Activated T-cell treated with anti-CD3 and anti-CD28 coated beads for 4 hours (primary cell): ENCODE measurements at places on chromosomes 13 and 19.
A peak's percentile ranks its signal among the peaks of the same experiment; 100 is the strongest.

DNA sequence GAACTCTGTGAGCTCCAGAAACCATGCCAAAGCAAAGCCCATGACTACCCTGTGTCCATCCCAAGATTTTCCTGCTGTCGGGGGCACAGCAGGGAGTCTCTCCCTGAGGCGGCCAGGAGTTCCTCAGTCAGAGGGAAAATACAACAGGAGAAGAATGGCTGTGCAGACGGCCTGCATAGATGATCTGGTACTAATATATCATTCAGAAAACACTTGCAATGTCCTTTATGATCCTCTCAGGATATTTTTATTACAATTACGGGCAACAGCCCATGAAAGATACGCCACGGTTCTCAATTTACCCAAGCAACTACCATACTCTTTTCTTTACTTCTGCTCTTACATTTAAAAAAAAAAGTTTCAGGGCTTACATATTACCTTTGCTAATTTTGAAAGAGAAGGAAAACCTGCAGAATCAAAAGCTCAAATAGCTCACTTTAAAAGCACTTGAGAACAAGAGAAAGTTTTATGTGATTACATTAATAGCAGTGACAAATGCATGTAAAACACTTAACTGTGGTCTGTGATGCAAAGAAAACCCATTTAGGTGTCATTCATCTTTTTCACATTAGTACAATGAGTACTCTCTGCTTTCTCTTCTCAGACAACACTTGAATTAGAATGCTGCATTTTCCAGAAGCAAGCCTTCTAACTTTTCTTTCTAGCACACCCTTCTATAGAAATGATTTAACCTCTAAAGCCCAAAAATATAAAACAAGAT, 460.8 kb downstream of the KLF5 start:
- no peak for DNase-seq

GRCh38 chr13:109448629-109449028, 337.8 kb downstream of the IRS2 start:
- no peak for DNase-seq

DNA sequence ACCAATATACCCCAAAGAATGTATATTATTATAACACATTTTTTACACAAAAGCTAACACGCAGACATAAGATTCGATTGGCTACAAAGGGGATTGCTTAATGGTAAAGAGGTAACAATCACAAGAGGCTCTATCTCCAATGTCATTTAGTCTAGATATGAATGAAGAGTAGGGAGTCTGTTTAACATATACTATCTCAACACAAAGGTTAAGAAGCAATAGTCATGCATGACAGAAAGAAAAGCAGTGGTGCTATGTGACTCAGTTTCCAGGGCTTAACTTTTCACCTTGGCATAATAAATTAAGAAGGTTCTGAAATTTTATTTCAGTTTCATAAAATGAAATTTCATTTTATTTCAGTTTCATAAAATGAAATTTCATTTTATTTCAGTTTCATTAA, 33.3 kb downstream of the UFM1 start:
- DNase-seq, result no peak

DNA sequence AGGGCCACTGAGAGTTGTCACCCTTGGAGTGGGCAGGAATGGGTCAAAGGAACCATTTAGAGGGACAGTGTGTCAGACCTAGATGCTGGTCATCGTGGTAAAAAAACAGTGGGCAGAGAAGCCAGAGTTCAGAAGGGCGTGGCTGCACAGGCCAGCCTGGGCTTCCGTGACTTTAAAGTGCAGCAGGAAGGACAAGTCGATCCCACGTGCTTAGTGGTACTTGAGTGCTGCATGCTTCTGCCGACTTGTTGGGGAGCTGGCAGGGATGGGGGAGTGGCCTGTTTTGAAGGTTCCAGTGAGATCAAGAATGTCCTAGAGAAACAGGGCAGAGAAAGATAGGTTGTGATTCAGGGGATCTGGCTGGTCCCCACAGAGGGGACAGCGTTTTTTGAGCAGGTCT, 17.0 kb downstream of the LYL1 start:
- DNase-seq, result no peak

DNA sequence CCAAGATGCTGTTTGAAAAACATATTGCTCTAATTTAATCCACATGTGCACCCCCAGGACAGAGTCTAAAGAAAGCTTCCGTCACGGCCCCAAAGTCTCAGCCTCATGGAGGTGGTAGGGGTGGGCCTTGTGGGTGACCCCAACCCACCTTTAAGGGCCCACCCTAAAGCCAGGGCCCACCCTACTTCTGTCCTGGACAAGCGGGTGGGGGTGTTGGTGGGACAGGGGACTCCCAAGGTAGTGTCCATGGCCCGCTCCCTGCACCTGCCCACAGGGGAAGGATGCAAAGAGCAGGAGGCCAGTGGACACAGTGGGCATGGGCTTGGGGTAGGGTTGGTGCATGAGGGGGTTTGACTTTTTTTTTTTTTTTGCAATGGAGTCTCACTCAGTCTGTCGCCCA, 66.8 kb downstream of the KCTD15 start:
- no peak for DNase-seq

- DNase-seq, result no peak
Measured at GRCh38 chr13:51192348-51192747, 29.9 kb upstream of the FAM124A start.

GRCh38 chr19:40200341-40201099, 9.3 kb downstream of the MAP3K10 start:
- no peak for DNase-seq

- DNase-seq, result no peak
Measured at GRCh38 chr13:90896002-90896401, 451.5 kb upstream of the MIR17HG start.

GRCh38 chr19:765179-765738, 14.3 kb downstream of the MISP start:
- no peak for DNase-seq

- peak; percentile 68 for DNase-seq
Measured at GRCh38 chr19:12194827-12195731, 32.2 kb downstream of the ZNF136 start.

- DNase-seq, result no peak
Measured at GRCh38 chr13:33571618-33572017, 246.3 kb upstream of the RFC3 start.

DNA sequence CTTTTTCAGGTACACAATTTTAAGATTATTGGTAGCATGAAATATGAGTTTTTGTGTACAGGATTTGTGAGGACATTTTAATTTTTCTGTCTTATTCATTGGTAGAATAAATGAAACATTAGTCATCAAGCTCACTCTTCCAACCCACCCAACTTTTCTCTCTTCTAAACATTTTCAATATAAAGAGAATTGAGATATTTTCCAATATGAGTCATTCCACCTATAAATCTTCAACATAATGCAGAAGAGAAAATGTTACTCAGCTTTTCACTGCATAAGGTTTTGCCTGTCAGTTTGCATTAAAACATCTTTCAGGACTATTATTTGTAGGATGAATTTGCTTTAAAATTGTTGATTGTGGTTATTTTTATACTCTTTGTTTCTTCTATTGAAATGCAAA, 330.7 kb downstream of the PCDH20 start:
- no peak for DNase-seq

GRCh38 chr19:46559203-46559602, 41.9 kb upstream of the CALM3 start:
- no peak for DNase-seq

- no peak for DNase-seq
Measured at GRCh38 chr19:39846678-39847486, 703 bp upstream of the FBL start.

- DNase-seq, result no peak
Measured at GRCh38 chr13:32228330-32229041, 86.7 kb downstream of the ZAR1L start.

DNA sequence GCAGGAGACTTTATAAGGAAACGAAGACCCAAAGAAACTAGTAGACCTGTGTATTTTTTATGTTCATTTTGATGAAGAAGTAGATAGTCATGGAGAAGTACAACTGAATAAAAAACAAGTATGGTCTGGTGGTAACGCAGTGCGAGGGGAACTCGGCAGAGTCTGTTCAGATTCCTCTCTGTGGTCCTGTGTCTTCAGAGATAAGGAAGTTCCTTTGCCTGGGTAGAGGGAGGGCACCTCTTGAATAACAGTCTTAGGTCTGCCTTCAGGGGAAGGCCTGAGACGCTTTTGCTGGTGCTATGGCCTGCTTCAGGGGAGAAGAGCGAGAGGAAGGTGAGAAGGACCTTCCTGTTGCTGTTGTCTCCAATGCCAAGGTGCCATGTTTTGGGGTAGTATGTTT, 25.9 kb upstream of the SLC46A3 start:
- DNase-seq, result no peak

- no peak for DNase-seq
Measured at GRCh38 chr19:49946415-49946814, 14.6 kb downstream of the SIGLEC11 start.

- DNase-seq, result no peak
Measured at GRCh38 chr19:49554701-49555181, 25.6 kb downstream of the NOSIP start.

DNA sequence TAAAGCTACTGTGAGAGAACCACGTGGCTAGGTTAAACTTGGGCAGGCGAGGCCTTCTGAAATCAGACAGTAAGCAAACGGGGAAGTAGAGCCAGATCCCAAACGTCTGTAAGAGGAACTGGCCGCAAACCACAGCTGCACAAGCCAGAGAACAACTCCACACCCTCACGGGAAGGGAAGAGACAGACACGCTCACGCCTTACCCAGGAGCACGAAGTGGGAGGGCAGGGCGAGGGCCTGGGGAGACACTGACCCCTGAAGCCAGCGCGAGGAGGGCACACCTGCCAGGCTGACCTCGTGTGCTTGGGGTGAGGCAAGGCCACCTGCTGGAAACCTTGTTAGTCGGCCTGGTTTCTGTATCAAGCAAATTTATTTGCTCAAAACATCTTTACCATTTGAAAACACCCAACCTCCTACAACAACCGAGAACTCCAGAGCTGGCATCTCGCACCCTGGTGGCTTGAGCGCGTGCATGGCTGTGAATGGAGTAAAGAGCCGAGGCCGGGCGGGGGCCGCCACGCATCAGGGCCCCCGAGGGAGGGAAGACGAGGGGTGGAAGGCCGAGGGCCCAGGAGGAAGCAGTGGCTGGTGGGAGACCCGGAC, 7.3 kb downstream of the POLR2E start:
- DNase-seq, result no peak

DNA sequence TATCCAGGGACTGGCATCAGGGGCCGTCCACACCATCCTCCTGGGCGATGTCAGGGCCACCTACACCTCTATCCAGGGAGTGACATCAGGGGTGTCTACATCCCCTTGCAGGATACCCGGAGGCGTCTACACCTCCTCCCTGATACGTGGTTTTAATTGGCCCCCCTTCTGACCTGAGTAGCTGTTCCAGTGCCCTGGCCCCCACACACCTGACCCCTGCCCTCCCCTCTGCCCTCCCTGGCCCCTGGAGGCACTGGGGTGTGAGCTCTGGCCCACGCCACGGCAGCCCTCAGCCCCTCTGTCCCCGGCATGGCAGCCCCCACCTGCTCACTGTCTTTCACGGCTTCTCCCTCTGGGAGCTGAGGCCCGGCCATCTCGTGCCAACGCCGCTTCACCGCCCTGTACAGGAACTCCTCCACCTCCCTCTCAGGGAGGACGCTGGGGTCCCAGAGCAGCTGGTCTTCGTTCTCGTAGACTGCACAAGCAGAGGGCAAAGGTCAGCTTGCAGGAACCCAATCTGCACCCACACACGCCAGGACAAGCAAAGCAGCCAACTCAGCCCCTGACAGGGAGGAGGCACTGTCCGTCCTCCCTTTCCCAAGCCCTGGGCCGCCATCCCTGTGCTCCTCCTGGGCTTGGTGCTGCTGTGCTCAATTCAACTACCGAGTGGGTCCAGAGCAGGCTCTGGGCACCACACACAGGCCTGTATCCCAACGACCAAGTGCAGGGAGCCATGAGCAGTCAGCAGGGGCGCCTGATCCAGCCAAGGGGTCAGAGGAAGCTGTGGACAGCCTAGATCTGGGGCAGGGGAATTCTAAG, 22.2 kb upstream of the PLPP2 start:
- DNase-seq, result no peak

DNA sequence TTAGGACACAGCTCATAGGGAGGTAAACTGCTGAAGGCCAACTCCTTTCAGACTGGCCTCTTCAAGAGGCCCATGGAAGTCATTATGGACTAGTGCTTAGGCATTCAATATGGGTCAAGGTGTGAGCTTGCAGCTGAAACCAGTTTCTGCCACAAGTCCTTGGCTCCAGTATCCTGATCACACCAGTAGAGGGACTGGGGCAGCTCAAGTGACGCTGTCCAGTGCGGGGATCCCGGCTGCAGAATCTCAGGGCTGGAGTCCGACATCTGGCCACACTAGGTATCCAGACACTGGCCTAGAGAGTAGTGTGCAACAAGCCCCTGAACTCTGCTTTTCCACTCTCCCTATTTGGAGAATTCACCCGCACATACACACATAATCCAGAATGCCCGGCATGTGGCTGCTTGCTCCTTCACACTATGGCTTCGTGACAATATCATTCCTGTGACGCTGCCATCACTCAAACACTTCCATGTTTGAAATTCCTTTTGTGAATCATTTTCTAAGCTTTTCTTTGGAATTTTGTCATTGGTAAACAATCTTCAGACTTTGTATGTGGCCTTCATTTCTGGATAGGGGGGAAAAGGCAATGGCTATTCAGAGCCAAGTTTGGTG, 425.1 kb downstream of the EFNB2 start:
- DNase-seq, result no peak

DNA sequence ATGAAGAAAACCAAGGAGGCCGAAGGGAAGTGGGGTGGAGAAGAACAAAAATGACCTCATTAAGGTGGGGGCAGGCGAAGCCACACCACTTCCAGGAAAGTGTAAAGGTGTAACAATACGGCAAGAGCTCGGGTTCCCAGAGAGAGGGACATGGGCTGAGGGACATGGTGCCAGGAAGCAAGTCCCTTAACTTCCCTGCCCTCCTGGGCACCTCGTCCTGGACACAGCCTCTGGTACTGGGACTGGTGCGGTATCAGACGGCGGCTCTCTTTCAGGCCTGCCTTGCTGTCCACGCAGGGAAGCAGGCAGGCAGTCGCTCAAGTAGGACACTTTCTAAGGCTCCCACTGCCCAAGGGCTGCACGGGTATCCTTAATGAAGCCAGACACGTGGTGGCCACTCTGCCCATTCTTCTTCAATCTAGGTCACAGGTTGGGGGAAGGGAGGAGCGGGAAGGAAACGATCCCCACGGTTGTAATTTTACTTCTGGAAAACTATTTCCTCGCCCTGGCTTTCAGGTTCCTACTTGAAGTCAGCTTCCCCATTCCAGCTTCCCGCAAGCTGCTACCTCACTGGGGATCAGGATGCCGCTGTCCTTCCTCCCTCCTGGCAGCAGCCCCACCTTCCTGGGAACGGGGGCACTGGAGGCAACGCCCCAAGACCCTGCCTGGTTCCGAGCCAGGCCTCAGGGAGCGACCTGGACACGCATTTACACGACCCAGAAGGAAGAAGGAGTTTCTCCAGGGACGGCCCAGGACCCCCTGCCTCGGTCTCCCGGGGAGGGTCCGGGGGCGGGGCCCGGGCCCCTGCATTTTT, 1.2 kb downstream of the AP3D1 start:
- DNase-seq, result no peak
